ENCODE measurements at places on chromosomes 16 and 17.

- no peak for DNase-seq
Observed at GRCh38 chr16:86498671-86499439, 11.5 kb upstream of the FOXF1 start.

- no peak for DNase-seq
Observed at GRCh38 chr17:40588552-40588951, 23.3 kb upstream of the CCR7 start.

DNA sequence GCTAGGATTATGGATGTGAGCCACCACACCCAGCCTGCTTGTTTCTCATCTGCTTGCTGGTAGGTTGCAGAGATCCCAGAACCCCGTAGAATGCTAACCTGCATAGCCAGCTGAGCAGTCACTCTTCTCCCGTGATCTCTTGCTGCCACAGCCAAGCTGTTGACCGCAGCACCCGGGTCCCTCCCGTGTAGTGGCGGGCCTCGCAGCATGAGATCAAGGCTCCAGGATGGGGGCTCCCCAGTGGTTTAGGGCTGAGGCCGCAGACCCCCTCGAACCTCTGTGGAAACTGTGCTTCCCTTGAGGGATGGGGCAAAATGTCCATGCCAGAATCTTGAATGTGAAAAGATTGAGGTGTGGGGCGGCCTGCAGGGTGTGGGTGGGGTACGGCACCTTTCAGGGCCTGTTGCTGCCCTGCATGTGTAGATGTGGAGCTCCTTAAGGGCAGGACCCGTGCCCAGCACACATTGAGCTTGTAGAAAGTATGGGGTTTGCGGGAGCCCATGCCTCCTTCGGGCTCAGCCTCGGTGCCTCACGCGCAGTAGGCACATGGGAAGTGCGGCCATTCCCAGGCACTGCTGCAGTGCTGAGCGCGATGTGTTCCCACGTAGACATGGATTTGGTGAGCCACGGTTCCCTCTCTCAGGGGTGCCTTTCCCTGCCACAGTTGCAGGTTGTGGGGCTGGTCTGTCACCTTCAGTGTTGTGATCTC, 99.9 kb downstream of the BANP start:
- no peak for DNase-seq

DNA sequence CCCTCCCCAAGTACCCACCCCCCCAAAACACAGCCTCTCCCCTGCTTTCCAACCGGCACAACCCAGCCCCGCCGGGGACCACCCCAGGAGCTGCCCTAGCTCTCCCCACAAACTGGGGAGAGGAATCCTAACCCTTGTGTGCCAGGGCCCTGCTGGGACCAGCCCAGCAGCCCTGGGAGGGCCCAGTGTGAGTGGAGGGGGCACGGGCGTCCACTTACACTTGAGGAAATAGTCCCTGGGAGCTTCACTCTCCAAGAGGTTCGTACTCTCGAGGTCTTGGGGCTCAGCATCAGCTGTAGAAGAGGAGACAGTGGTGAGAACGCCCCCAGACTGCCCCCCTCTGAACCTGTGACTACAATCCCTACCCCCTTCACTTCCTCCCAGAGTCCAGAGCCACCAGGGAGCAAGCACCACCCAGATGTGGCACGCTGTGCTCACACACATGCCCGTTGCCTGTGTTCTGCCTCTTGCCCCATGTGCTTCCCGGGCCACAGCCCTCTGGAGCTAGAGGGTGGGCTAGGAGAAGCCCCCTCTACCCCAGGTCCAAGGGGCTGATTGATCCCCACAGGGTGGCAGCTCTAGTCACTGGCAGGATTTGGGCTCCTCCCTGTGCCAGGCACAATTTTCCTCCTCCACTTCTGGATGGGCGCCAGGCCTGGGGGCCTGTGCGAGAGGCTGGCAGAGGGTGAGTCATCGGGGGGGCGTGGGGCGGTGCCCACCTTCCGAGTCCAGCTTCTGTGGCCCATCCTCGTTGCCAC, 3.0 kb downstream of the TRIM47 start:
- no peak for DNase-seq

DNA sequence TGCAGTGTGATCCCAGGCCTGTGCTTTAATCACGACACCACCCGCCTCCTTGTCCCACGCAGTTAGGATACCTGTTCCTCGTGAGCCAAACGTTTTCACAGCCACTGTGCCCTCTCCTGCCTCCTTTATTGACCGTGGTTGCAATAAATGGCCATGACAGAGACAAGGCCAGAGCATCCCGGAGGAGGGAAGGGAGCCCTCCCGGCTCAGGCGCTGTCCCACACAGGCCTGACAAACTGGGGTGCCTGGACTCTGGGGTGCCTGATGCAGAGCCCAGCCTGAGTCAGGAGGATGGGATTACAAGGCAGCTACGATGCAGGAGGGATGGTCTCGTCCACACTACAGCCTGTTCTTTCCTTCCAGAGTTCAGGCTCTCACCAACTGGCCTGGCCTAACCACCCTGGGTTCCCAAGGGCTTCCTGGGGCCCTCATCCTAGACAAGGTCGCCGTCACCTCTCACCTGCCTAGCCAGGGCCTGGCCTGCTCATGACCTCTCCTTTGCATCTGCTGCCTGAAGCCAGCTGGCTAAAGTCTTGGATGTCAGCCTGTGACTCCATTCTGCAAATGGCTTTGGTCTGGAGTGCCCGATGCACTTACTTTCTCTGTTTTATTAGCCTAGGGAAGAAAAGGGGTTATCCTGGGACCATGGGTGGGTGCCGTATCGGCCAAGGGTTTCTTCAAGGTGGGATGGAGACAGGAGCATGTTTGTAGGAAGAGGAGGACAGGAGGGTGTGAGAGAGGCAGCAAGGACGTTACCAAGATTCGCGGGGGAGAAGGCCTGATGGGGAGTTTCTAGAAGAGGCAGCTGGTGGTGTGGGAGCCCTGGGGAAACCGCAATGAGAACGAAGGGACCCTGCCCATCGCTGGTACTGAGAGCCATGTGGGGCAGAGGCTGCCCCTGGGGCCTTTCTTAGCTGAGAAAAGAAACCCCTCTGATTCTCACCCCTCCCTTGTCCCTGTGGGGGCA, 234.3 kb upstream of the TNRC6C start:
- no peak for DNase-seq

GRCh38 chr16:82609140-82609539, 17.6 kb upstream of the CDH13 start:
- no peak for DNase-seq

DNA sequence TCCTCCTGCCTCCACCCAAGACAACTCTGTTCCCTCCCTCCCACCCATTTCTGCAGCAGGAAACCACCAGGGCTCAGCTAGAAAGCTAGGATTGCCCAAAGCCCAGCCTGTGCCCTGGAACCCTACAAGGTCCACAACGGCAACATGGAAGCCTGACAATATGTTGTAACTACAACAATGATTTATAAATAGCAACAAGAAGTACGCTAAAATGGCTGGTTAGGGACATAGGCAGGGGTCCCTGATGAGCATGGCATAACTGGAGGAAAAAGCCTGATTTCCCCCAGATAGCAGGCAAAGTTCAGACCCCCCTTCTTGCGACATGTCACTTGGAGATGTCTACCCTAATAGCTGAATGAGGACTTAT, 6.6 kb downstream of the ST3GAL2 start:
- DNase-seq: no peak

GRCh38 chr17:80856863-80857755, 134.5 kb upstream of the CHMP6 start:
- DNase-seq: no peak

DNA sequence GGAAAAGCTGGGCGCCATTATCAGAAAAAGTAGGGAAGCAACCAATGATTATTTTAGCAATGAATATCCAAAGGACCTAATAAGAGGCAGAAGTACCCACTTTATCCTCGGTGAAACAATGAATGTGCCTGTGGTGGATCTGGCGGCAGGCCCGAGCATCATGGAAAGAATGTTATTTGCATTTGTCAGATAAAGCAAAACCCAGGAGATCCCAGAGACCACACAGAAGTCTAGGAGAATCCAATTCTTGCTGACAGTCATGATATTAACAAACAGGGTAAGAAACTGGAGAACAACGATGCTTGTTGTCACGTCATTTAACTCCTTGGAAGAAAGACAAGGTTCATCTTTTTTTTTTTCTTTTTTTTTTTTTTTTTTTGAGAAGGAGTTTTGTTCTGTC, 12.0 kb upstream of the TNRC6A start:
- DNase-seq: no peak

- DNase-seq: no peak
Observed at GRCh38 chr17:59845595-59846393, 46.9 kb downstream of the TUBD1 start.
